ENCODE measurements at places on chromosomes 7 and 10. TPM values are rescaled to one million over a fixed set of nuclear protein-coding genes. Genes with fewer than 3 reads are reported as not detected.

- DNase-seq, result no peak
Measured at GRCh38 chr10:88069338-88069737, 205.9 kb downstream of the PTEN start.

DNA sequence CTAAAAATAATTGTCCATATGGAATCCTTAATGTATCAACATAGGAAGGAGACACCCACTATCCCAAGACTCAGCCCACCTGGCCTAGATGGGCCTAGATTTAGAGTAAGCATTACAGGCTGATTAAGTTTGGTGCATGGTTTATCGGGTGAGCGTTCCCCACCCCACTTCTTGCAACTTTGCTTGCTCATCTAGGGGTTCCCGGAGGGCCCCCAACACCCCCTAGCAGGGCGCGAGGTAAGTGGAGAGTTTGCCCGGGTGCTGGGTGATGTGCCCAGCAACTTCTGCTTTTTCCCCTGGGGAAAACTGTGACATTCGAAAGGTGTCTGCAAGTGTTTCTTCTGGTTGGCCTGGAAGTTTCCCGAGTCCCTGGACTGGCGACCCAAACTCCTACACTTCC, 31.7 kb downstream of the SKIDA1 start:
- DNase-seq, result no peak

The DYDC2 gene
- total RNA-seq, result 3.3 TPM

The CTTNBP2 gene
- 22.1 TPM for total RNA-seq

DNA sequence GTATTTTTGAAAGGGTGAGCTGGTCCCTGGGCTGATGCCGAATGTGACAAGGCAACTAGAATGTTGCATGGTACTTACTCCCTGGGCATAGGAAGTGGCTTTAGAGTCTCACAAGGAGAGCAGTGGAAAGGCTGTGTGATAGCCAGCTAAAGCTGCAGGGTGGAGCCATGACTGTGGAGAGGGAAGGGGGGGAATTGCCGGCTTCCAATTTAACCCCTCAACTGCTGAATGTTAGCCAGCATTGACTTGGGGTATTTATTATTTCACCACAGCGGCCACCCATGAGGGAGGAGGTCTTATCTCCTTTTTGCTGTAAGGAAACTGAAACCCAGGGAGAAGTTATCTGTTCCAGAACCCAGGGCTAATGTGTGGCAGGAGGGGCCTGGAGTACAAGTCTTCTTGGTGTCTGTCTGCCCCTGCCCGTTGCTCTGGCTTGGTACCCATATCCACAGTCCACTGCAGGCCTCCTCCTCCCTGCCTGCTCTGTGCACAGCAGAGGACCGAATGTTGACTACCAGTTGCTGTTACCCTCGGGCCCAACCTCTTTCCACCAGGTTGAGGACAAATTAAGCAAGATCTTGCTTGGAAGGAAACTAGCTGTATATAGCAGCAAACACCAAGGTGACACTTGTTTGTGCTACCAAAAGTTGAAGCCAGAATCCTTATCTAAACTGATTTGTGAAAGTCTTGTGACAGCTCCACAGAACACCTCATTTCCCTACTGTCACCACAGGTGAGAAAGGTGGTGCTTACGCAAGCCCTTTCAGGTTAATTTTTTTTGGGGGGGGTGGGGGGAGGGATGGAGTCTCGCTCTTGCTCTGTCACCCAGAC, 37.6 kb downstream of the WBP1L start:
- DNase-seq, result no peak

The TUBB8 gene
- total RNA-seq, result 2.4 TPM

The KCTD7 gene
- total RNA-seq, result 10.8 TPM

DNA sequence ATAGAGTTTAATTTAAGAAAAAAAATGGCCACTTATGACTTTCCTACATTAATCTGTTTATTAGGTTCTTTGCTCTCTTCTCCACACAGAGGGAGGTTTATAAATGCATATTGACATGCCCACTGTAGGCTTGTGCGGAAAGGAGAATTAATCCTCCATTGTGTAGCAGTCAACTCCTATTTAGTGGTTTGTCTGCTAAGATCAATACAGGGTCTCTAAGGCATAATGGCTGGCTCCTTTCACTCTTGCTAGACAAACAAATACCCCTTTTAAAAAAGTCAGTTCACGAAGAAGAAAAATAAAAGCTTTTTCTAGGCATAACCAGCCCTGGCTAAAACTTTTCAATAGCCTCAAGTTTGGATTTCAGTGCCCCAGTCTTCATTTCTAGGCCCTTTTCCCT, 141.6 kb downstream of the TSPAN12 start:
- DNase-seq, result no peak

The FANK1 gene
- 2.8 TPM for total RNA-seq

- DNase-seq, result no peak
Measured at GRCh38 chr7:42479816-42480633, 243.0 kb upstream of the GLI3 start.

The MAP3K8 gene
- total RNA-seq, result 9.8 TPM

The ZNF679 gene
- not detected for total RNA-seq

GRCh38 chr7:11252011-11252607, 278.4 kb downstream of the PHF14 start:
- no peak for DNase-seq

- no peak for DNase-seq
Measured at GRCh38 chr7:5758286-5758685, 23.2 kb downstream of the RNF216 start.

- DNase-seq, result no peak
Measured at GRCh38 chr7:22665923-22666322, 61.1 kb upstream of the IL6 start.

The ZNF775 gene
- 25.4 TPM for total RNA-seq

GRCh38 chr7:29572558-29572957, 8.9 kb downstream of the PRR15 start:
- DNase-seq, result no peak
